ENCODE measurements at places on chromosomes 1 and 21.

DNA sequence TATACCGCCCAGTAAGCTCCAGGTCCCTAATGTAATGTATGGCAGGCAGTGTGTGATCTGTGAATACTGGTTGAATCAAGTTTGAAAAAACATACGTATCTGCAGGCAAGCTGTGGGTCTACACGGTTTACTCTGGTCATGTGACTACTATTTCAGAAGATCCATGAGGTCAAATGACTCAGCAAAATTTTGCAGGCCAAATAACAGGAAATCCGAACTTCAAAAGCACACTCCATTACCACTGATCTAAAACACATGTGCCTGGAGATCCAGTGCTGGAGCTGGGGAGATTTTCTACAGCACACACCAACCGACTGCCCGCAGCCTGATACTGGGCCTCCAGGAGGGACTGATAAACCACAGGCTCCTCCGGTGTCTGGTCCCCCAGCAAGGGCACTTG, 64.5 kb upstream of the SLC44A3 start:
- peak; percentile 53 for DNase-seq

- DNase-seq, result peak; percentile 79
Observed at GRCh38 chr1:151993734-151994496, at the start of gene S100A10. Gene S100A10 (minus strand): TSS chr1:151993859. CDS start chr1:151986230, 7,629 bp downstream.

- DNase-seq, result no peak
Observed at GRCh38 chr21:17679002-17679600, 66.4 kb upstream of the BTG3 start.

DNA sequence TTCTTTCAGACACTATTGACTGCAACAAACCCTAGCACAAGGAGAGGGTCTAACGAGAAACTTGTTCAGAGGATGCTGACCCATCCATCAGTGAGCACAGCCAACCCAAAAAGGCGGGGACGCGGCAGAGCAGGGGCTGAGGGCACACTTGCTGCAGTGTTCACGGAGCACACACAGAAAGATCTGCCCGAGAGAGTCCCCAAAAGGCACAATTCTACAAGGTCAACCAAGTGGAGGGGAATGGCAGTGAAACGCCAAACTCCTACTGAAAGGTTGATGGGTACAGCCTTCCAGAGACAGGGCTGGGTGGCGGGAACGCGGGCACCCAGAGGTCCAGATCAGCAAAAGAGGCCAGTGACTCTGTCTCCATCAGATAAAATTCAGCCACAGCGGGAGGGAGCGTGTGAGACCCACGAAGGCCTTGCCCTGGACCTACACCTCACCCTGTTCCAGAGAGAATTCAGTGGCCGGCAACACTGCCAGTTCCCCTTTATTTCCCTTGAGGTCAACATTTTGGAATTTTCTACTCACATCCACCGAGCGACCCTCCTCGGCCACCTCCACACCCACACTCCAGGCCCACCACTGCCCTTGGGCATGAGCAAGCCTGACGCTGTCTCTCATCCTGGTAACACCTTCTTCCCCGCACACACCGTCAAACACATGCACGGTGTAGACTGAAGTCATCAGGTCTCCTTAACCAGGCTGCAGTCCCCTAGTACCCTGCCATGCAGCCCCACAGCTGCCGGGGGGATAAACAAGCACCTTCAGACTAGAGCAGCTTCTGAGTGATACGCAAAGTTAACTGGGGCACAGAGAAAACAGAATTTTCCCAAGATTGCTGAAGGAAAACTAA, 5.5 kb downstream of the GNG4 start:
- DNase-seq, result no peak

GRCh38 chr21:44834951-44835646, 17.2 kb upstream of the SUMO3 start:
- DNase-seq, result no peak

- no peak for DNase-seq
Observed at GRCh38 chr1:167881069-167881468, 32.9 kb downstream of the ADCY10 start.

Measured in uterus (tissue), 4 donors.